ENCODE measurements at places on chromosomes 5 and 9.

DNA sequence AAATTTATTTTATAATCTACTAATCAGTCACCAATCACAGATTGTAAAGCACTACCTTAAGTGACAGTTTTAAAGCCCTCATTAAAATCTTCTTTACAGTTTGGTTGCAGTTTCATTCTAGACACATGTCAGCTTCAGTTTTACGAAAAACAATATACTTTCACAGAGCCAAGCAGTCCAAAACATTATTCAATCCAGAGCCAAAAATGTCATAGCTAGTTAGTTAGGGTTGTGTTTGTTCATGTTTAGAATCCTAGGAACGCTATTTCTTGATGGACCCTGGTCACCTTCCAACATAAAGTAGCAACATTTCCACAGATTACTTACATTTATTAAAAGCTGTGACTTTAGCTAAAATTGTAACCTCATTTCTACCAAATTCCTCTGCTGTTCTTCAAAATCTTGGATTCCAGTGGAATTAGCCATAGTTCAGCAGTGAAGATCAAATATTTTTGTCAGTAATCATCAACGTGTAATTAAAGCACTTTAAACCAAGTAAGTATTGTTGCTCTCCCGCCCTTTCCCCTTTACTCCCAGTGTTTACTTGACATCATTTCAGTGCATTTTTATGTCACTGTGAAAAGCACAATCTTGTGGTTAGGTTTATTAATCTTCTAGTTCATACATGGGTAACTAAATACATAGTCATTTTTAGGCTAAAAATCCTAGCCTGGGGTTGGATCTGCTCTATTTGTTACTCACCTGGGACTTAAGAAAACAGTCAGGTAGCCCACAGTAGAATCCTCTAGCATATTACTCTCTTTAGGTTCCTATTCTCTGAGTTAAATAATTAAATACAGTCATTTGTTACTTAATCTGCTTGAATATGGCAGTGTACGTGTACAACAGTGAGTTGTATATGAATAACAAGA lies 74.3 kb downstream of the NIPBL start:
- DNase-seq = no peak

DNA sequence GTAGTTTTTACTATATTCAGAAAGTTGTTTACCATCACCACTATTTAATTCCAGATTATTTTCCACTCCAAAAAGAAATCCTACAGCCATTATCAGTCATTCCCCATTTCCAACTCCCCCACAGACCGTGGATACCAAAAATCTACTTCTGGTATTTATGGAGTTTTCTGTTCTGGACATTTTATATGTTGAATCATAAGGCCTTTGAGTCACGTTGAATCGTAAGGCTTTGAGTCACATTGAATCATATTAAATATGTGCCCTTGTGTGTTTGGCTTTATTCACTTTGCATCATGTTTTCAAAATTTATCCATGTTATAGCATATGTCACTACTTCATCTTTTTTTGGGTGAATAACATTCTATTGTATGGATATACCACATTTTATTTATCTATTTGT lies 454.1 kb upstream of the NUDT12 start:
- DNase-seq = no peak

- DNase-seq = no peak
These were observed 308.9 kb downstream of the DTWD2 start for GRCh38 chr5:118679264-118679940.

DNA sequence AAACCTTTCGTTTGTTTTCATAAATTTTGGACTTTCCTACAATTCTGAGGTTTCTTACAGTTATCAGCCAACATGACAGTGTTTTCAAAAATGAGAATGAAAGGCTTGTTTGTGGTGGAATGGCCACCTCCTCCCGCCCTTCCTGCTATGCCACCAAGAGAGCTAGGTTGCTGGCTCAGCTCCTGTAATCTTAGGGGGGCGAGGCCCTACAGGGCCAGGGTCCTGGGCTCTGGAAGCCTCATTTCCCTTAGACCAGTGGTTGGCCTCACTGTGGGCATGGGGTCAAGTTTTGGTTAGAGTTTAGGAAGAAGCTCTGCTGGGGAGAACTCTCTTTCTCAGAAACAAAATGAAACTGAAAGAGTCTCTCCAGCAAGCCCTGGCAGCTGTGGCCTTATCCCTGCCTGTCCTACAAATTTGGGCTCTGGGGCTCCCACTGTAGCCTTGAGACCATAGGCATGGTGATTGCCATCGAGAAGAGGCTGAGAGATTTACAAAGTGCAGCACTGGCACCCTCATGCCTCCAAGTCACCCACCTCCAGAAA lies 66.2 kb downstream of the IRX1 start:
- no peak for DNase-seq

- peak; percentile 62 for DNase-seq
These were observed 37.3 kb upstream of the FYB1 start for GRCh38 chr5:39256477-39257235.

- no peak for DNase-seq
These were observed 100.1 kb downstream of the GIN1 start for GRCh38 chr5:103019804-103020203.

- no peak for DNase-seq
These were observed 57.7 kb downstream of the FGF18 start for GRCh38 chr5:171477101-171477500.

DNA sequence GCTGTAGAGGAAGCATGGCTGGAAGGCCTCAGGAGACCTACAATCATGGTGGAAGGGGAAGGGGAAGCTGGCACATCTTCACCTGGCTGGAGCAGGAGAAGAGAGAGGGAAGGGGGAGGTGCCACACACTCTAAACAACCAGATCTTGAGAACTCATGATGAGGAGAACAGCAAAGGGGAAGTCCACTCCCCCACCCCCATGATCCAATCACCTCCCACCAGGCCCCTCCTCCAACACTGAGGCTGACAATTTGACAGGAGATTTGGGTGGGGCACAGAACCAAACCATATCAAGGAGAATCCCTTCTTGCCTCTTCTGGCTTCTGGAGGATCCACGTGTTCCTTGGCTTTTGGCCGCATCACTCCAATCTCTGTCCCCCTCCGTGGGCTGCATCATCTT lies 13.1 kb upstream of the CMBL start:
- DNase-seq = no peak

DNA sequence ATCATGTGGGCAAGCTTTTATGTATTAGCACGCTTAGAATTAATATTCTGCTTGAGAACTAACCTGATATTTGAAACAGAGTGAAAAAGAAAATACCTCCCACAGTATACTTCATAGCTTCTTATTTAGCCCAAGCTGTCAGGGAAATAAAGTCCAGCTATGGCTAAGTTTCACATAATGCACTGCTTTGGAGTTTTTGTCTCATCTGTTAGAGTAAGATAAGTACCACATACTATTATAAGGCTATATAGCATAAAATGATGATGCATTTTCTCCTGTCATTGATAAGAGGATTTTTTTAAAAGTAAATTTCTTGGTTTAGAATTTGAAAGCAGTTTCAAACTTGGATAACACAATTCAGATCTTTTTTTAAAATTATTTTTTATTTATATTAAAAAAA lies 2.4 kb upstream of the ANKDD1B start:
- no peak for DNase-seq

- DNase-seq = no peak
These were observed 96.9 kb upstream of the HAPLN1 start for GRCh38 chr5:83817591-83817990.

GRCh38 chr5:154359221-154359573 lies 86.6 kb upstream of the SAP30L start:
- DNase-seq = no peak

DNA sequence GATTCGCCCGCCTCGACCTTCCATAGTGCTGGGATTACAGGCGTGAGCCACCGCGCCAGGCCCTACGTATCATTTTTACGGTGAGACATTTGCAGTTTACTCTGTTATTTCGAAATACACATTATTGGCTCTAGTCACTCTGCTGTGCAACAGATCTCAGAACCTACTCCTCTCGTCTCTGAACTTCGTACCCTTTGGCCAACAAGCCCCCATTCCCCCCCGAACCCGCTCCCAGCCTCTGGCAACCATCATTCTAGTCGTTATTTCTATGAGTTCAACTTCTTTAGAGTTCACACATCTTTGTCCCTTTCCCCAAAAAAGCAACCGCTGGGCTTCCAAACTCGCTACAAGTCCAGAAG lies 735 bp downstream of the PTGR1 start:
- DNase-seq = no peak

DNA sequence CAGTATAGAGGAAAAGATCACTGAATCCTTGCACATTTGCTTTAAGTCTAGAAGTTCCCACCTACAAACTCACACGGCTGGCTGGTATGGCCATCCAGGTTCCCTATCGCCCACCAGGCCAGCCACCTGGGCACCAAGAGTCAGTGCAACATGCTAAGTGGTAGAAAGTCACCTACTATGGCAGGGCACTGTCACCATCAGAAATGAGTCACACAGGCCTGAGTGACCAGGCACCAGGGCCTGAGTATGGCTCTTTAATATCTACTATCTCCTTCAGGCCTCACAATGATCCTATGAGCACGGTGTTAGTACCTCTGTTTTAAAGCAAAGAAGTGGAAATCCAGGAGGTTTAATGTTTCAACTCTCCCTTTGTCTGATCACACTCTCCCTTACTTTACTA lies 156.2 kb downstream of the CDK5RAP2 start:
- DNase-seq = no peak

Data from CD4-positive, alpha-beta T cell treated with Interferon alpha-2 for 1 hour (primary cell).